ENCODE measurements at places on chromosomes 7 and 10.

GRCh38 chr7:41451826-41452225 lies 251.1 kb downstream of the INHBA start:
- DNase-seq, result no peak

GRCh38 chr7:129757991-129758390 lies 146.5 kb downstream of the NRF1 start:
- no peak for DNase-seq

DNA sequence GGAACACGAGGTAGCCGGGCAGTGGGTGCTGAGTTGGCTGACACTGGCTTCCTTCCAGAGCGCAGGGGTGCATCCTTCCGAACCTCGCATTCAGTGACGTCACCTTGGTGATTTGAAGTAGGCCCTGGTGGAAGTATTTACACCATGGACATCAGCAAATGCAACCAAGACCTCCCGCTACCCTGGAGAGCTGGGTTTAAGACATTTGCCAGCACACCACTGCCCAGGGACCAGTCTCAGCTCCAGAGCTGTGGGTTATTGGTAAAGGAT lies 106.4 kb upstream of the GPR26 start:
- no peak for DNase-seq

DNA sequence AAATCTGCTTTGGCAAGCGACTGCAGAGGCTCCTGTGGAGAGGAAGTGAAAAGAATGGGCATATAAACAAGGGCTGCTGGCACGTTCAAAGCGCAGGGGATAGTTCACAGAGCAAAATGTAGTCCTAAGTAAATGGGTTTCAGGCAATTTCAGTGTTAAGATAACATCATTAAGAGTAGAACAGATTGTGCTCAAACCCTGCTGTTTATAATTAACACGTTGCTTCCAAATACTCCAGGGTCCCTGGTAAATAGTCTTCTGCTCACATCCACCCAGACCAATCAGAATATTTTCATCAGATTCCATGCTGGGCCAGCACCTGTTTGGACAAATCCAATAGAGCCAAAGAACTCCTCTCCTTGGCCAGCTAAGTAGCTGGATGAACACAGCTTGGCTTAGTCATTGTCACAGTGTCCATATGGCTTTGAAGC lies 81.4 kb downstream of the ORC5 start:
- no peak for DNase-seq

GRCh38 chr10:5981529-5981928 lies 4.2 kb upstream of the IL15RA start:
- DNase-seq, result no peak

DNA sequence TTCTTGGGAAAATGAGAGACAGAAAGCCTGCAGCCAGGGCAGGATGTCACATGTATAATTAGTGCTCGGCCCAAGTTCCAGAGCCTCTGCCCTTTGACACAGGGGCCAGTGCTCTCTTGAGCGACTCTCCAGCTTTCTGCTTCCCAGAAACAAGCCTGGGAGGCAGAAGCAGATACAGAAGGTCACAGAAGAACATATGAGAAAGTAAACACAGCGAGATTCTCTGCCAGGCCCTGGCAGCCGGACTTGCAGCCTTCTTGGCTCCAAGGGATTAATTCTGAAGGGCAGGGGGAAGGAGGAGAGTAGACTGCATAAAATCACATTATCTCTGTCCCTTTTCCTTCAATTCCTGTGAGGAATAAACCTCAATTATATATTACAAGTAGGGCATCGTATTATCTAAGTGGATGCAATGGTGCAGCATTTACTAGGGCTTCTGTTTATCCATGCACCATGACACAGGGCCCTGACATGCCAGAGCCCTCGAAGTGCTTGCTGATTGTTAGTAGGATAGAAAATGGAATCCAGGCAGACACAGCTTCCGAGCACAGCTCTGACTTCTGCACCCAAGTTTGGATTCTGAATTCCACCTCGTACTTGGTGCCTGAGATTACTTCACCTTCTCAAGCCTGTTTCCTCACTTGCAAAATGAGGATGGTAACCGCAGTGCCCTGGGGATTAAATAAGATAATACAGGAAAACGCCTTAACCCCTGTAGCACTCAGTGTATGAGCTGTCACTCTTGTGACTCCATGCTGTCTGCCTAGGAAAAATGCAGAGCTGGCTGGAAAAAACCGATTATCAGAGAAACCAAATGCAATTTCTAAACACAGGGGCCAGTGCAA lies 536.5 kb downstream of the TNS3 start:
- no peak for DNase-seq

Data from suppressor macrophage (primary cell).